Skin of body (tissue), 3 donors: ENCODE measurements at places on chromosomes 11 and 22. TPM values are rescaled to one million over a fixed set of nuclear protein-coding genes. Genes with fewer than 3 reads are reported as not detected.

Gene SLC22A6
- not detected for total RNA-seq

Gene GPR83
- 0.10 TPM for total RNA-seq

Gene PKP3
- total RNA-seq, result 71.2 TPM

Gene ANO3
- total RNA-seq, result 0.30 TPM

Gene SLC15A3
- 8.8 TPM for total RNA-seq

Gene TMEM86A
- total RNA-seq, result 4.0 TPM

Gene CTTN
- 131 TPM for total RNA-seq

Gene BBOX1
- 10.9 TPM for total RNA-seq

Gene PIK3IP1
- 14.9 TPM for total RNA-seq

Gene MRGPRX3
- not detected for total RNA-seq

Gene SLN
- total RNA-seq, result 215 TPM
